ENCODE measurements at places on chromosomes 12 and 14.

- DNase-seq, result no peak
Measured at GRCh38 chr14:99951085-99951484, 114.1 kb upstream of the EVL start.

GRCh38 chr12:105502426-105502930, 172.0 kb downstream of the C12orf75 start:
- no peak for DNase-seq

DNA sequence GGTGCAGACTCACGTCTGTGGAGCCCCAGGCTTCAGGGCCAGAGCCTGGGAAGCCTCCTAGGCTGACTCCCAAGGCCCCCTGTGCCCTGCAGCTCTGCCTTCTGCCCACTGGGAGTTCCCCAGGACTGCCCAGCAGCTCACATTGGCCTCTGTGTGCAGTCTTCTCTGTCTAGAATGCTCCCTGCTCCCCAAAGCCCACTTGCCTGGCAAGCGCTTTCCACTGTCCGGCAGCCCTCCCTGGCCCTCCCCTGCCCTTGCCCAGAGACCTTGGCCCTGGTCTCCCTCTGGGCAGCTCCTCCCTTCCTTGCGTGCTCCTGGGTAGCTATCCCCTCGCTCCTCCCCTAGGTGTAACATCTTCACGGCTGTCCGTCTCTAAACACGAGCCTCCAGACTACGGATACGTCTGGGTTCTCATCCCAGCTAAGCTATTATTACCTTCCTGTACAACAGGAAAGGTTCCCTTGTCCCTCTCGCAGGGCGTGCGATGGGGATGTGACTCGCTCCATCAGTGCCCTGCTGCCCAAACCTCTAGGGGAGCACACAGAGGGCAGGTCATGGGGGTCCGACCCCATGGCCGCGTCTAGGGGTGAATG, 325.5 kb upstream of the RTL1 start:
- no peak for DNase-seq

DNA sequence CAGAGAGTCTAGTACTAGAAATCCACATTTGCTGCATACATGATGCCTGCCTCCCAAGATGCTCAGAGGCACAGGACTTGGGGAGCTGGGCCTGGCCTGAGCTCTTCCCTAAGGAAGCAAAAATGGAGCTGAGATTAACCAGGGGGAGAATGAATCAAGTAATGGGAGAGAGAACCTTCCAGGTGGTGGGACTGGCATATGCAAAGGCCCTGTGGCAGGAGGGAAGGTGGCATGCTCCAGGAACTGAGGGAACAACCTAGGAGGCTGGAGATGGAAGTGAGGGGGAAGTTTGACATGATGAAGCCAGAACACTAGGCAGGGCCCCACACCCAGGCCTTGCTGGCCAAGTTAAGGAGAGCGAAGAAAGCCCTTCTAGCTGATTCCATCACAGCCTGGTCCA, 23.3 kb downstream of the TMEM63C start:
- DNase-seq, result no peak

DNA sequence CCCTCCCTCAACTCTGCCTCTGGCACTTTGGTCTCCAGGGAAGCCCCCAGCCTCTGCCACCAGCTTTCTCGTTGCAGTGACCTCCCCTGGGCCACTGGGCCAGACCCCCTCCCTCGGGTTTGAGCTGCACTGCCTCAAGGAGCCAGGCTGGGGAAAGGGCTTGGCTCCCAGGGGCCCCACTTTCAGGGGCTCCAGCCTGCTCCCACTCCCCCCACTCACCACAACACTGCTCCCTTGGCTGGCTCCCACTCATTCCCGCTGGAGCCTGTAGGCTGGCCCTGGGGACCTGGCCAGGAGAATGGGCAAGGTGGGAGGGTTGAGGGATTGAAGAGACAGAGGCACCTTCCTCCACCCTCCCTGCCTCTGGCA, 19.3 kb upstream of the KIF26A start:
- DNase-seq, result no peak

- no peak for DNase-seq
Measured at GRCh38 chr12:116159593-116160200, 117.8 kb downstream of the MED13L start.

GRCh38 chr12:123996581-123996980, 23.6 kb downstream of the ZNF664 start:
- DNase-seq, result no peak

DNA sequence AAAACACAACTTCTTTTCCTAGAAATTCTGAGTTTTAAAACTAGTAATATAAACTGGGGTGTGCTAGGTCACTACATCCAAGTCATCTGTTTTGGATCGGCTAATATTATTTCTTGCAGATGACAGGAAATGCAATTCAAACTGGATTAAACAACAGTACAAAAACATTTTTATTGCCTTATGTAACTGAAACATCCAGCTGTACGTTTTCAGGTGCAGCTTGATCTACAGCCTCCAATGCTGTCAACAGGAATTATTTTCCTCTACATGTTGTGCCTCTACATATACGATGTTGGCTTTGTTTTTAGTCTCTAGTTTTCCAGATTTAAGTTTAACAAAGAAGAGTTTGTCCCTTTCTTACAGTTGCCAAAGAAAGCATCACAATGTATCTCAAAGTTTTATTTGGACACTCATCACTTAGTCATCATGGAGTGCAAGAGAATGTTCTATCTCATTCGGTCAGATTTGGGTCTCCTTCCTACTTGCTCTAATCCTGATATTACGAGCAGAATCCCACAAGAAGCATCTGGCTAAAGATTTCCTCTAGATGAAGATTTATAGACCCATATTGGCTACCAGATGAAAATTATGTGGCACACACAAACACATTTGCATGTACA, 326.7 kb downstream of the SLC6A15 start:
- no peak for DNase-seq

DNA sequence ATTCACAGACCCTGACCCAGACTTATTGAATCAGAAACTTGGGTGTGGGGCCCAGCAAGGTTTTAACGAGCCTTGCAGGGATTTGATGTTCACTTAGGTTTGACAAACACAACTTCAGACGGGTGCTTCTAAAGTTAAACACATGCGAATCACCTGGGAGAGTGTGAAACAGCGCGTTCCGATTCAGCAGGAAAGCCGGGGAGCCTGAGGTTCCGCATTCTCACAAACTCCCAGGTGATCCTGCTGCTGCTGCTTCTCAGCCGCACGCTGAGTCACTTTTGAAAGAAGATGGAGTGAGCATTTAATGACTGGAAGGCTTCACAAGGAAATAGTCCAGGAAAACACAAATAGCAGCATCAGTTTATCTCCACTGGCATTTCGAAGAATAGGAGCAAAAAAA, 44.2 kb upstream of the DDX11 start:
- DNase-seq, result no peak

DNA sequence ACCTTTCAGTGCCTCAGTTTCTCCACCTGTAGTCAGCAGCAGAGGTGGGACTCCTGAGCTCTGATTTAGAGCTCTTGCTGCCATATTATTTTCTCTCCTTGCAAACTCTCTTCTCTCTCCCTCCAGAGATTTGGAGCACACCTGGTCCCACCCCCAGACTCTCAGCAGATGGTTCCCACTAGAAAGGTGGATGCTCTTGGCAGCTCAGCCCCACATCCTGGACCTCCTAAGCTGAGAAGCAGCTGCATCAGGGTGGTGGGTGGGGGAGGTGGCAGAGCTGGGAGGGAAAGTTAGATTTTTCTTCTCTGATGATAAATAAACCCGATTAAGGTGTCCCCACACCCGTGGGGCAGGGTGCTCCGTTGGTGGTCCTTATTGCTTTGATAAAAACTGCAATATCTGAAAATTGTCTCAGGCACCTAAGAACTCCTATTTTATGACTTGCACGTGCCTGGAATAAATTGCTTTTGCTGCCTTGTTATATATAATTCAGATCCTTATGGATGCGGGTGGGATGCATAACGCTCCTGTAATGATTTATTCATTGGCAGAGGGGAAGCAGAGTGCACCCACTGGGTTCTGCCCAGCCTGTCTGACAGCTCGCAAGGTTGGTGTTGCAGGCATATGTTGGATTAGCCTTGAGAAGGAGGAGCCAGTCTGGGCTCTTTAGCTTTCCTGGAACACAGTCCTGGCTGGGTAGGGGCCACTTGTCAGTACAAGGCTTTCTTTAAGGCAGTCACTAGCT, 214.2 kb downstream of the SUDS3 start:
- no peak for DNase-seq

- DNase-seq, result no peak
Measured at GRCh38 chr12:42473561-42473960, 116.0 kb downstream of the PRICKLE1 start.

- no peak for DNase-seq
Measured at GRCh38 chr14:74733221-74733620, 20.3 kb downstream of the FCF1 start.

- no peak for DNase-seq
Measured at GRCh38 chr14:70558356-70558755, 23.6 kb upstream of the ADAM20 start.

DNA sequence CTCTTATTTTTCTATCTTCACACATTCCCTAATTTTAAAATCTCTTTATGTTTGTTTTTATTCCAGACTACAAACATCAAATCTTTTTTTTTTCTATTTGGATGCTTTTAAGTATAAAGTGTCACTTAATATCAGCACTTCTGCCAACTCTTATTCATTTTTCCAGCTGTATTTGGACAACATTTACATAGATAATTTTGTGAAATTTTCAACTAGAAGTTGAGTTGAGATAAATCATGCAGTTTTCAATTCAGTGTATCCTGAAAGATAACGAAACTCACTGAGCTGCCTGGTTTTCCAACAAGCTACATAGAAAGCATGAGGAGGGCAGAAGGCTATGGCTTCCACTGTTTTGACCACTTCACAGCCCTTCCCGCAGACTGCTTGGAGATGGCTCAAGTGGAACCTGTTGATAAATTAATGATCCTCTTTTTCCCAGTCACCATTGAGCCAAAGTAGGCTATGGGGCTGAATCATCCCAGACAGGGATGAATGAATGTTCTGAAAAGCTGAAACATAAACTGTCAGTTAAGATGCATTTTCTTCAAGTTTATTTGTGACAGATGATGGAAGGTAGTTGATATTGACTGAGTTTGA, 213.9 kb downstream of the RAD51B start:
- no peak for DNase-seq

- DNase-seq, result no peak
Measured at GRCh38 chr12:126051611-126052107, 986.4 kb downstream of the AACS start.

- DNase-seq, result no peak
Measured at GRCh38 chr14:68349900-68350629, 442.8 kb downstream of the ZFP36L1 start.

- no peak for DNase-seq
Measured at GRCh38 chr12:127301876-127302275, 965.1 kb upstream of the TMEM132C start.

GRCh38 chr12:57840726-57841125, 5.8 kb downstream of the CTDSP2 start:
- no peak for DNase-seq

DNA sequence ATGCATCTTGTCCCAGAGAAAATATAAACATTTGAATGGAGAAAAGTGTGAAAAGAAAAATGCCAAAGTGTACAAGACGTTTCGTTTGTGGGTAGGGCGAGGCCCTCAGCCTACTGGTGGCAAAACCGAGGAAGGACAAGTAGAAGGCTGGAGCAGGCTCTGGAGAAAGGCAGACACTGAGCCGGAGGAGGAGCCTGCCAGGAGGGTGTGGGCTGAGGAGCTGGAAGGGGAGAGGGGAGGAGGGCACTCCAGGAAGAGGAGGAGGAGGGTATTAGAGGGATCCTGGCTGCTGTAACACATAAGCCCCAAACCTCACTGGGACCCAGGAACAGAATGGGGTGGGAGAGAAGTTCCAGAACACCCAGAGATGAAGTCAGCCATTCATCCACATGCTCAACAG, 47.7 kb downstream of the CLMN start:
- DNase-seq, result no peak

GRCh38 chr14:50417853-50418252, 21.2 kb upstream of the CDKL1 start:
- no peak for DNase-seq

DNA sequence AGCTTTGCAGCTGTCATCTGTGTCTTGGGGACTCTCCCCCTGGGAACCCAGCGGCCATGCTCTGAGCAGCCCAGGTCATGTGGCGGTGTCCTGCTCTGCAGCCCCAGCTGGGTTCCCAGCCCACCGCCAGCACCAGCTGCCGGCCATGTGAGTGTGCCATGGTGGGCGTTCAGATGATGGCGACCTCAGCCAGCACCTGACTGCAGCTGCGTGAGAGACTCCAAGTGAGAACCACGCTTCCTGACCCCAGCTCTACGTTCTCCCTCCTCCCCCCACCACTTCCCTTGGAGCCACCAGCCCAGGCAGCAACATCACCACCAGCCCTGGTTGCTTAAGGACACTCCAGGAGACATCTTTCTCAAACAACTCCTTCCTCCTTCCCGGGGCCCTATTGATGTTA, 68.8 kb downstream of the SLC24A4 start:
- DNase-seq, result no peak

DNA sequence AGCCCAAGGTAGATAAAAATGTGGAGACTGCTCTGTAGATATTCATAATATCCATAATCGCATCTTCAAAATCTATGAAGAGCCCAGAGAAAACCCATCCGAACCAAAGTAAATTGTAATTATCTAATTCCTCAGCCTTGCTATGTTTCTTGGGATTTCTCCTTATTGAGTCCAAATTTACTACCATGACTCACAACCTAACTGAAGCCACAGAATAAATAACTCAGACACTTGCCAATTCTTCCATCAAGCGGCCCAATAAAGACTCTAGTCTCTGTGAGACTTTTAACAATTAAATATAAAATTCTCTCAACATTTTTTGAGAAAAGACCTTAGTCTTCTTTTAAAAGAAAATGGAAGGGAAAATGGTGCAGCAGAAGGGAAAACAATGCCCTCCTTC, 409.8 kb downstream of the DAD1 start:
- DNase-seq, result no peak

- DNase-seq, result no peak
Measured at GRCh38 chr14:92783813-92784431, 10.2 kb upstream of the GOLGA5 start.

DNA sequence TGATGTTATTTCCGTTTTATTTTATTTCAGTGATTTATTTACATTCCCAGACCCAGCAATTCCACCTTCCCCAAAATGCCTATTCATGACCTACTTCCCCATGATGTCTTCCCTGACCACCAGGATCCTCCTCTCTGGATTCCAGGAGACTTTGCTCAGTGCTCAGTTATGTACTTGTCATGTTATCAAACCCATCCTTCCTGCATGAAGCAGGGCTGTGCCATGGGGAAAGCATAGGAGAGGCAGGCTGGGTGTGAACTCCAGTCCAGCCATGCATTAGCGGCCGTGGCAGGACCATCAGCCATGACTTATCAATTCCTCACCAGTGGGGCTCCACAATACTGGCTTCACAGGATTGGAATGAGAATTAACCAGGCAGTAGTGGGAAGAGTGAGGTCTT, 57.8 kb downstream of the B4GALNT3 start:
- DNase-seq, result no peak
